ENCODE measurements at places on chromosomes 12 and 14. TPM values are rescaled to one million over a fixed set of nuclear protein-coding genes. Genes with fewer than 3 reads are reported as not detected.

GRCh38 chr14:101019541-101019940 is 116.0 kb upstream of the RTL1 start:
- no peak for DNase-seq

DNA sequence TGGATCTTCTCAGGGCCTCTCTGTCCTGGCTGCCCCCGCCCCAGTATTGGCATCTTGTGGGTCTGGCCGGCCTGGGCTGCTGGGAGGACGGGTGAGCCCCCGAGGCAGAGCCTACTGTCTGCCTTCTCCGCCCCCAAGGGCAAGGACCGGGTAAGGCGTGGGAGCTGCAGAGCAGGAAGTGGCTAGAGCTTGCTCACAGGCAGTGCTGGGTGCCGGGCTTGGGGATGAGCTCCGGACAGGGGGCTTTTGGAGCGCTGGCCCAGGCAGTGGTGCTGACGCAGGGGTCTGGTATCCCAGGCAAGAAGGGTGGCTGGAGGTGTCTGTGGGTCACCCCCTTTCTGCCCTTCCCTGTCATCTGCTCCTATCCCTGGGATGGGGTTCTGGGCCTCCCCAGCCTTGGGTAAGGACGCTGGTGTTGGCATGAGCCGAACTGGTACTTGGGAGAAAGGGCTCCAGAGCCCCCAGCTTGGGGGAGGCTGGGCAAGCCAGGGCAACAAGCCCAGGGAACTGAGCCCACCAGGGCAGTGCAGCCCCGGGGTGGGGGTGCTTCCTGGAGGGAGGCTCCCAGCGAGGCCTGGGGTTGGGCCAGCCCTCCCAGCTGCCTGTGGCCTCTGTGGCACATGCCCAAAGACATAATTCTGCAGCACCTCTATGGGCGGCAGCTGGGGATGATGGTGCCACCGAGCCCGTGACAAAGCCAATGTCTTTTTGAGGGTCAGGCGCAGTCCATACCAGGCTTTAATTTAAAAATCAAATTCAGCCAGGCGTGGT is 126.3 kb downstream of the KIF26A start:
- DNase-seq, result no peak

- DNase-seq, result no peak
Measured at GRCh38 chr14:104521816-104522745, 57.5 kb upstream of the C14orf180 start.

Gene GPR132
- total RNA-seq, result not detected

Gene POTEG
- 0.41 TPM for total RNA-seq

Measured in H4 (cell line).